ENCODE measurements at places on chromosomes 12 and 14.

DNA sequence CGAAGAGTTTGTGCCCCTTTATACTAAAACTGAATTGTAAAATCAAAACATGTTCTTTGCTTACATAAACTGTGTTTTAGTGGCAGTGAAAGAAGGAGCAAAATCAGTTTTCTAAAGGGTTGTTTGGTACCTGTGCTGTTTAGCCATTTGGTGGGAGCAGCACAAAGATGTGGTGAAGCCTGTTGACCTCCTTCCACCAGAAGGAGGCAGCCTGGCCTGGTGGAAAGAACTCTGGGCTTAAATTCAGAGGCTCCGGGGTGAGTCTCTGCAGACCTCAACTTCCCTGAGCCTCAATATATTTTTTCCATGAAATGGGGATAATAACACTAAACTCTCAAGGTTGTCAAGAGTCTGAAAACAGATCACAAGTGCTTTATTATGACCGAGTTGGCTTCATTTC, 502.5 kb downstream of the VRK1 start:
- no peak for DNase-seq

DNA sequence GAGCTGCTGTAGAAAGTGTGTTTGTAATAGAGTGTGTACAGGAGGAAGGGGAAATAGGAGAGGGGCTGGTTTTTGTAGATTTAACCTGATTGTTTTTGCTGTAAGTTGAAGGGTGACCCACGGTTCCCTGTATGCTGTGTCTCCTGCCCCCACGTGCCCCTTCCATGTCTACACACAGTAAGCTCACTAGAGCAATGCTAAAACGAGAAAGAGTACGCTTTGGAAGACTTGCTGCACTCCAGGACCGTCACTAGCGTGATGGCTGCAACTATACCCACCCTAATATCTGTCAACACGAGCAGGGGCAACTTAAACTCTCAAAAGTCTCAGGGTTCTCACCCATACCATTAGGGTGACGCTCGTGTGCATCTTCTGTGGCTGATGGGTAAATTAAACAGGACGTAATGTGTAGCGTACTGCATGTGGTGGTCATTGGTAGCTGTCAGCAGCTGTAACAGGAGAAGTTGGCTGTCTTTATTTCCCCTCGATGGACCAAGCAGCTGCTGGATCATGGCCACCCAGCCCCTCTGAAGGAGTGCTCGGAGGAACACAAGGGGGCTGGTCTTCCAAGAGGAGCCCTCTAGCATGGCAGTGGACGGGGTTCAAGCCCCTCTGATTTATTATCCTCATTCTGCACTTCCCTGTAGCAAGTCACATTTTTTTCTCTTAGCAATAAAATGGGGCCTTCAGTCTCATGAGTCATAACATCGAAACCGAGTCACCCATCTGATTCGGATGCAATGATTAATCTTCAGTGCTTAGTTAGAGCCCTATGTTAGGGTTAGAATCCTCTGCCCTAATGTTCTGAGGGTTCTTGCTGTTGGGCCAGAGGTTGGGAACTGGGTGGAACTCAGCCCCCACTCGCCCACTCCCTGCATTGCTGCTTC, 14.0 kb downstream of the CCND2 start:
- no peak for DNase-seq

GRCh38 chr14:77790566-77791224, 9.2 kb upstream of the ADCK1 start:
- no peak for DNase-seq

DNA sequence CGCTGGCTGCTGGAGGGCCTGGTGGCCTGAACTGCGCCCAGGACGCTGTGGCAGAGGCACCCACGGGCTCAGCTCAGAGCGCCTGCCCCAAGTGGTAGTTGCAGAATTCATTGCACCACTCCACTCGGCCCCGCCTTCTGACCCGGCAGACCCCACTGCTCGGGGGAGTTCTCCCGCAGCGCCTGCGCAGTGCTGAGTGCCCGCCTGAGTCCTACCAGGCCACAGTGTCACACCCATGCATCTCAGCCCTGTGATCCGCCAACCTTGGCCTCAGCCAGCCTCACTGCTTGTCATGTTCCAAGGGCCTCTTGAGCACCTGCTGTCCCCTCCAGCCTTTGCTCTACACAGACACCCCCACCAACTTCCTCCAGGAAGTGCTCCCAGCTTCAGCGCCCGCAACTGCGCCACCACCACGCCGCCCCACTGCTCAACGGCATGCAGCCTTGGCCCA, 12.2 kb downstream of the DEGS2 start:
- DNase-seq: peak; percentile 56

DNA sequence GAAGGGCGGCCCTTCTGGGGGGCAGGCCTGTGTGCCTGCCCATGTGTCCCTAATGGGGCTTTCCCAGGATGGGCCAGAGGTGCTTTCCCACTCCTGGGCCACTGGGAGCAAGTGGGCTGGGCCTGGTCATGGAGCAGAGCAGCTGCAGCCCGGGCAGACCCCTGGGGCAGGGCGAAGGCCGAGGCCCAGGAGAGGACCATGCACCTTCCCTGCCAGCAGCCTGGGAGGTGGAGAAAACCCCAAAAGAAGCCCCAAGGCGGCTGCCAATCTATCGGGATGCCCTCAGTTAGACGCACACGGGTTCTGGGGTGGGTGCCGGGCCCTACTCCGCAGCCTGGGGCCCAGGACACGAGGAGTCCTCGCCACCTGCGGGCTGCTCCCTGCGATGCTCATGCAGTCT, 16.1 kb upstream of the CRIP2 start:
- no peak for DNase-seq

- no peak for DNase-seq
These were observed 3.9 kb downstream of the LRRK2 start for GRCh38 chr12:40228727-40229126.

All from activated gamma-delta T cell treated with anti-CD3 and anti-CD28 coated beads, Interleukin-2, amount 50 U/mL, for 16 hours (primary cell).